ENCODE measurements at places on chromosomes 7 and 10. TPM values are rescaled to one million over a fixed set of nuclear protein-coding genes. Genes with fewer than 3 reads are reported as not detected.
A peak's percentile ranks its signal among the peaks of the same experiment; 100 is the strongest.

- no peak overlapping the region for H3K4me3 ChIP-seq
- no peaks in the 10 kb centered on the region for H3K4me1 ChIP-seq
- no peak for DNase-seq
- no peak overlapping the region for H3K27ac ChIP-seq
Measured at GRCh38 chr7:115679976-115680375, 350.6 kb downstream of the TFEC start.

- peaks cover 5% of the 10 kb centered on the region for H3K36me3 ChIP-seq
- no peak for DNase-seq
- H3K27ac ChIP-seq, result no peak overlapping the region
- H3K27me3 ChIP-seq, result peaks cover 14% of the 10 kb centered on the region
- H3K4me3 ChIP-seq, result no peak overlapping the region
Measured at GRCh38 chr10:91036807-91037411, 116.0 kb upstream of the ANKRD1 start.

DNA sequence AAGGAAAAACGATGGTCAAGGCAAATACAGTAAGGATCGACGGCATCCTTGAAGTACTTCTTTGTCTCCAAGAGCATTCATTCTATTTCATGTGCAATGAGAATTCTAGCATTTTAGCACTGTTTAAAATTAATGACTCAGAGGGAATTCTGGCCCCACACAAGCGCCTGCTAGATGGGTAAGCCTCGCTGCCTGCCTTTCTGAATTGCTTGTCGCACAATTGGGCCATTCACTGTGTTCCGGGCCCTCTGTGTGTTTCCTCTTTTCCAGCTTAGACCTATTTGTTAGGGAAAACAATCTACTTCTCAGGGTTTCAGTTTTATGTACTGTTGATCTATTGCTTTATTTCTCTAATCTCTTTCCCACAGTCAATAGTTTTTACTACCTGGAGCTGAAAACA lies 204.7 kb upstream of the ZNF32 start:
- H3K4me1 ChIP-seq, result peaks cover 3% of the 10 kb centered on the region
- no peak overlapping the region for H3K27ac ChIP-seq
- no peaks in the 10 kb centered on the region for H3K36me3 ChIP-seq
- no peaks in the 10 kb centered on the region for H3K27me3 ChIP-seq

DNA sequence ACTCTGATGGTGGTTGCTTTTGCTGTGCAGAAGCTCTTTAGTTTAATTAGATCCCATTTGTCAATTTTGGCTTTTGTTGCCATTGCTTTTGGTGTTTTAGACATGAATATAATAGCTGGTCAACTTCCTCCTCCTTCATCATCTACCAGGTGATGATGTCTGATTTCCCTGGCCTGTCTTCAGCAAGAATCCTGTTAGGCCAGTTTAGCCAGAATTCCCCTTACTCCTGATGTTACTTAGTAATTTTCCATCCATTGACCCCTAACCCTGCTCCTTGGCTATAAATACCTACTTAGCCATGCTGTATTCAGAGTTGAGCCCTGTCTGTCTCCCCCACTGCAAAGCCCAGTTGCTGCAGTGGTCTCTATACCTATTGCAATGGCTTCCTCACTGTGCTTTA lies 91.4 kb downstream of the ZNF777 start:
- no peak overlapping the region for H3K4me3 ChIP-seq
- peaks cover 32% of the 10 kb centered on the region for H3K27me3 ChIP-seq
- H3K27ac ChIP-seq, result no peak overlapping the region
- H3K36me3 ChIP-seq, result peaks cover 14% of the 10 kb centered on the region
- DNase-seq, result no peak
- H3K4me1 ChIP-seq, result no peaks in the 10 kb centered on the region

- no peak overlapping the region for H3K4me3 ChIP-seq
- no peak overlapping the region for H3K27ac ChIP-seq
- peaks cover 35% of the 10 kb centered on the region for H3K27me3 ChIP-seq
- H3K36me3 ChIP-seq, result no peaks in the 10 kb centered on the region
Measured at GRCh38 chr7:141238596-141239243, 164.9 kb downstream of the TMEM178B start.

DNA sequence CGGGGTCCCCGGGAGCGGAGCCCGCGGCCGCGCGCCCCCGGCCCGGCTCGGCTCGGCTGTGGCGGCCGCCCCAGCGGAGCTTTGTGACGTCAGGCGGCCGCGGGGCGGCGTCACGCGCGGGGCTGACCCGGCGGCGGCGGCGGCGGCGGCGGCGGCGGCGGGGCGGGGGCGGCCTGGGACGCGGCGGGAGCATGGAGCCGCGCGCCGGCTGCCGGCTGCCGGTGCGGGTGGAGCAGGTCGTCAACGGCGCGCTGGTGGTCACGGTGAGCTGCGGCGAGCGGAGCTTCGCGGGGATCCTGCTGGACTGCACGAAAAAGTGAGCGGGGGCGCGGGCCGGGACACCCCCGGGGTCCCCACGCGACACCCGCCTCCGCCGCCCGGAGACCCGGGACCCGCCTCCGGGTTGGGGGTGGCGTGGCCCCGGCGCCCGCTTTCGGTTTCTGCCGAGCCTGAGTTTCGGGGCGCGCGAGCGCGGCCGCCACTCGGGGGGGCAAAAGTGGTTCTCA lies at the start of gene PWWP2B:
PWWP2B (plus strand) TSS at position 165 of the 506 bp plus-strand sequence; CDS start at position 192, 27 bp downstream.
- H3K4me3 ChIP-seq, result peak within 1 kb of the TSS; percentile 84
- H3K4me1 ChIP-seq, result peaks cover 7% of the 10 kb centered on the region
- no peaks in the 10 kb centered on the region for H3K27me3 ChIP-seq
- DNase-seq, result no peak
- H3K27ac ChIP-seq, result peak within 1 kb of the TSS; percentile 67
- peaks cover 6% of the 10 kb centered on the region for H3K36me3 ChIP-seq

DNA sequence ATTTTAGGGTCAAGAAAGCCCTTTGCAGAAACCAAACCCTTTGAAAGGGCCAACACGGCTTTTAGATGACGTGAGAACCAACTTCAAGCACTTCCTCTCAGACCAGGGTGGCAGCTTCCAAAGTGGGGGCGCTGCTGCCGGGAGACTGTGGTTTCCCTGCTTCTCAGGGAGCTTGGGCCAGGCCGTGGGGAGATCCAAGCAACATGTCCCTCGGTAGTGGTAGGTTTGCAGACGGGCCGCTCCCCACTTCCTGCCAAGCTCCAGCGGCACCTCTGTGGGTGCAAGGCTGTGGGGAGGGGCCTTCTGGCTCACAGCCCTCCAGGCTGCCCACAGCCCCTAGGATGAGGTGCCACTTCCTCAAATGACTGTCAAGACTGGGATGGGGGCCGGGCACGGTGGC lies 132.4 kb downstream of the FAM53B start:
- H3K4me3 ChIP-seq, result peak overlapping the region; percentile 65
- no peaks in the 10 kb centered on the region for H3K36me3 ChIP-seq
- peaks cover 49% of the 10 kb centered on the region for H3K4me1 ChIP-seq
- DNase-seq, result peak; percentile 82
- no peaks in the 10 kb centered on the region for H3K27me3 ChIP-seq

GRCh38 chr10:74575191-74575720 lies 251.1 kb upstream of the KAT6B start:
- H3K4me3 ChIP-seq, result no peak overlapping the region
- H3K27me3 ChIP-seq, result no peaks in the 10 kb centered on the region
- H3K4me1 ChIP-seq, result no peaks in the 10 kb centered on the region
- no peak overlapping the region for H3K27ac ChIP-seq
- no peak for DNase-seq

DNA sequence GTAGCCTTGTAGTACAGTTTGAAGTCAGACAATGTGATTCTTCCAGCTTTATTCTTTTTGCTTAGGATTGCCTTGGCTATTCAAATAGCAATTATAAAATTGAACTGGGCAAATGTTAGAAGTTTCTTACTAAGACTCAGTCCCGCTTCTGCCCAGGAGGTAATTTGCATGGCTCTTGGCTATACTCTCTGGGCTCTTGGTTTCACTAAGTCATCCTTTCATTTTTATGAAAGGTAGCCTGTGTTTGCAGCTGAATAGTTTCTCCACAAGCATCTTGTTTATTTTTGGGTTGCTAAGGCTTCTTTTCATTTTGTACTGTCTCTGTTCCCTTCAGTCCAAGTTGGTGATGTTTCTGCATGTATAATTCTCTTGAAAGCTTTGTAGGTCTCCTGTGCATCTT lies 340.6 kb downstream of the SH2D4B start:
- DNase-seq, result no peak
- no peak overlapping the region for H3K4me3 ChIP-seq
- H3K27me3 ChIP-seq, result no peaks in the 10 kb centered on the region
- no peak overlapping the region for H3K27ac ChIP-seq

DNA sequence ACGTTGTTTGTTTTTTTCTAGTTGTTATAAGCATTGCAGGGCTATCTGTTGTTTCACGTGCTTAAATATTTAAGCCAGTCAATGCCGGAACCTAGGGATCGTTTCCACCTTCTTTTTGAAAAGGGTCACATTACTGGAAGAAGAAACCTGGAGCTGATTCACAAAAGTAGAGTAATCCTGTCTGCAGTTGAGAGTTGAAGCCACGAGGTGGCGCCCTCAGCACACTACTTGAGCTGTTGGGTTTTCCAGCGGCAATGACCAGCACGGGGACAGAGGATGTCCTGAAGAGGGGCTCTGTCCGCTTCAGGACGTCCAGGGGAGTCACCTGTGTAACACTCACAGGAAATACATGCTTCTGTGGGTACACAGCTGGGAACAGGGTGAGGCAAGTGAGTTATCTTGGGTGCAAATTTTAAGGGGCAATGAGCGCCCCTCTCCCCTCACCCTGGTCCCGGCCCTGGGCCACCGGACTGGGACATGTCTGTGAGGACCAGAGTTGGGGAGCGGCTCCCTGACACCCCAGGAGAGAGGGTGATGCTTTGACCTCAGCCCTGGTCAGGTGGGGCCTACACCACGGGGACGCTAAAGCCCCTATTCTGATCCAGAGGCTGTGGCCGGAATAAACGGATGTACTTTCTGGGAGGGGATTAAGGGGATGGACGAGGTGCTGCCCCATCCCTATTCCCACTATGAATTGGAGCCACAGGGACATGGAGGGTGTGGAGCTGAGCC lies 26.3 kb upstream of the WDFY4 start:
- peak; percentile 79 for DNase-seq
- H3K27me3 ChIP-seq, result peaks cover 19% of the 10 kb centered on the region
- peaks cover 19% of the 10 kb centered on the region for H3K4me1 ChIP-seq
- H3K4me3 ChIP-seq, result no peak overlapping the region
- peaks cover 6% of the 10 kb centered on the region for H3K36me3 ChIP-seq
- peak overlapping the region; percentile 31 for H3K27ac ChIP-seq

GRCh38 chr7:70486977-70487376 lies 645.0 kb upstream of the GALNT17 start:
- no peaks in the 10 kb centered on the region for H3K36me3 ChIP-seq
- H3K27me3 ChIP-seq, result peaks cover 4% of the 10 kb centered on the region
- DNase-seq, result no peak
- H3K4me3 ChIP-seq, result no peak overlapping the region
- H3K4me1 ChIP-seq, result no peaks in the 10 kb centered on the region
- no peak overlapping the region for H3K27ac ChIP-seq

- DNase-seq, result no peak
- no peaks in the 10 kb centered on the region for H3K4me1 ChIP-seq
- peaks cover 25% of the 10 kb centered on the region for H3K27me3 ChIP-seq
- no peak overlapping the region for H3K4me3 ChIP-seq
- no peak overlapping the region for H3K27ac ChIP-seq
- no peaks in the 10 kb centered on the region for H3K36me3 ChIP-seq
Measured at GRCh38 chr10:21355591-21356011, 169.9 kb downstream of the SKIDA1 start.

GRCh38 chr10:78357141-78358063 lies 323.7 kb downstream of the RPS24 start:
- H3K4me3 ChIP-seq, result no peak overlapping the region
- peaks cover 9% of the 10 kb centered on the region for H3K4me1 ChIP-seq
- H3K36me3 ChIP-seq, result no peaks in the 10 kb centered on the region
- no peak overlapping the region for H3K27ac ChIP-seq

GRCh38 chr10:60172363-60172990 lies 217.2 kb downstream of the ANK3 start:
- no peak overlapping the region for H3K27ac ChIP-seq
- H3K4me3 ChIP-seq, result no peak overlapping the region
- peaks cover 2% of the 10 kb centered on the region for H3K4me1 ChIP-seq
- no peaks in the 10 kb centered on the region for H3K36me3 ChIP-seq
- no peak for DNase-seq
- peaks cover 3% of the 10 kb centered on the region for H3K27me3 ChIP-seq

MEIG1 gene
- not detected for total RNA-seq

TET1 gene
- 0.31 TPM for total RNA-seq

LIPF gene
- total RNA-seq, result not detected

HSPA12A gene
- total RNA-seq, result not detected
